CMK (cell line): ENCODE measurements at places on chromosomes 16 and 17.

DNA sequence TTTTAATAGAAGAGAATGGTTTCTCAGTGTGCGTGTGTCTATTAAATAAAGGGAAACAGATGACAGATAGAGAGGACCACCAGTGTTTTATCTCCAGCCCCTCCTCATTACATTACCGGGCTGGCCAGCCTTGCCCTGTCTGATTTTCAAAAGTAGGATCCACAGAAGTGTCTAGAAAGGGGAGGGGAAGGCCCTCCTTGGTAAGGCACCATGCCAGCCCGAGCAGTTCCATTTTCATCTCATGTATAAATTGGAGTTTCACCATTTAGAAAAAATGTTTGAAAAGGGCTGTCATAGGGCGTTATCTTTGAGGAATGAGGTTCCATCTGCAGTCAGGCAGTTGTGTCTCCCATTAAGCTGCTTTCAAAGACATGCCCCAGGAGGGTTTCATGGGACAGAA, 96.7 kb downstream of the SOCS1 start:
- no peak for DNase-seq

- no peak for DNase-seq
Observed at GRCh38 chr16:65954446-65954845, 412.0 kb upstream of the CDH5 start.

GRCh38 chr17:77460514-77461046, 319.8 kb downstream of the SEC14L1 start:
- DNase-seq = no peak

GRCh38 chr17:80260791-80261158, at the start of gene RNF213:
Gene RNF213 (plus strand): TSS chr17:80260852. CDS start chr17:80263682, 2,830 bp downstream.
- DNase-seq = peak; percentile 46

DNA sequence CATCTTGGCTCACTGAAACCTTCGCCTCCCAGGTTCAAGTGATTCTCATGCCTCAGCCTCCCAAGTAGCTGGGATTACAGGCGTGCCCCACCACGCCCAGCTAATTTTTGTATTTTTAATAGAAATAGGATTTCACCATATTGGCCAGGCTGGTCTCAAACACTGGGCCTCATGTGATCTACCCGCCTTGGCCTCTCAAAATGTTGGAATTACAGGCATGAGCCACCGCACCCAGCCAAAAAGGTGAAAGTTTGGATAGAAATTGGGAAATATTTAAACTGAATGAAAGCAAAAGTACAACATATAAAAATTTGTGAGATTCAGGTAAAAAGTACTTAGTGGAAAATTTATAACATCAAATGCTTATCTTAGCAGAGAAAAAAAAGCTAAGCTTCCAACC, 52.9 kb upstream of the KIFC3 start:
- no peak for DNase-seq

GRCh38 chr16:3656491-3657468, 2.3 kb downstream of the DNASE1 start:
- DNase-seq = no peak

- peak; percentile 53 for DNase-seq
Observed at GRCh38 chr17:1762901-1763898, 1.3 kb downstream of the SERPINF1 start.

DNA sequence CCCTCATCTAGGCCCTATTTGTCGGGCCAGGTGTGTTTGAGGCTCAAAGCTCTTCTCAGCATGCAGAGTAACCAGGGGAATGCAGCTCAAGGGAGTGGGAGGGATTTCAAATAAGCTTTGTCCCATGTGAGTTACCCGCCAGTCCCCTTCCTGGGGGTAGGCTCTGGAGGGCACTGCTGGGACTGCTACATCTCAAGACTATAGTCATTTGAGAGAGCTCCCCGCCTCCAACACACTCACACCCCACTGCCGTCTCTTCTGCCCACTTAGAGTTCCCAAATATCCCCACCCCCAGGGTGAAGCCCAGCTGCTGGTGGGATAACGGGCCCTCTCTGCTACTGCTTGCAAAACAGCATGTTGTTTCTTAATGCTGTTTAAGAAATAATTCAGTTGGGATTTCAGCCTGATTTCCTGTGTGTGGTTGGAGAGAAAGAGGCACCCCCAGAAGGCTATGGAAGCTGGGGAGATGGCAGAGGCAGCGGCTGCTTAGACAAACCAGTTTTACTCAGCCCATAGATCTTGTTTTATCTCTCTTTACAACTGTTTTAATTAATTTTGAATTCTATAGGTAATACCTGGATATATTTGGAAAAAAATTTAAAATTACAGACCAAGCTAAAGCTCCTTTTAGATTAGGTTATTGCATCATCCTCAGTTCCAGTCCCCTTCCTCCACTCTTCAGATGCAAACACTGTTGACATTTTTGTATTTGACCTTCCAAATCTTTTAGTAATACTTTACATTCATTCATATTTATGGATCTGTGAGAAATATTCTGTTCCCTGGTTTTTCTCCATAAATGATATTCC, 4.1 kb upstream of the MPO start:
- no peak for DNase-seq

GRCh38 chr17:44273607-44274006, 5.7 kb upstream of the SLC4A1 start:
- no peak for DNase-seq

- DNase-seq = no peak
Observed at GRCh38 chr17:74491626-74492025, 25.2 kb downstream of the CD300A start.

- DNase-seq = no peak
Observed at GRCh38 chr17:35080536-35080935, 17.0 kb upstream of the RFFL start.

DNA sequence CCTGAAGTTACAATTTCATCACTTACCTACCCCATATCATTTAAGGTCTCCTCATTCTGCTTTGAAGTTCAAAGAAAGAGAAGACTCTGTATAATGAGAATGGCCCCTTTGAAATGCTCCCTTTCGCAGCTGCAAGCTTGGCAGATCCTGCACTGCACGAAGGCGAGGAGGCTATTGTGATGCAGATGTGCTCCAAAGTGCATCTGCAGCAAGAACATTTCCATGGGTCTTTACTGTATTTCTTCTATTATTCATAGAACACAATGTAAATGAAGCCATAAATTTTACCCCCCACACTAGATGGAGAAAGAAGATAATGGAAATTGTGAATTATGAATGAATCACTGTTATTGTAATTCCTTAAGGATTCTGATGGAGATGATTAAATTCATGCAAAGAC, 178.7 kb downstream of the CHD9NB start:
- no peak for DNase-seq

GRCh38 chr16:49811644-49812334, 44.1 kb downstream of the ZNF423 start:
- DNase-seq = no peak

DNA sequence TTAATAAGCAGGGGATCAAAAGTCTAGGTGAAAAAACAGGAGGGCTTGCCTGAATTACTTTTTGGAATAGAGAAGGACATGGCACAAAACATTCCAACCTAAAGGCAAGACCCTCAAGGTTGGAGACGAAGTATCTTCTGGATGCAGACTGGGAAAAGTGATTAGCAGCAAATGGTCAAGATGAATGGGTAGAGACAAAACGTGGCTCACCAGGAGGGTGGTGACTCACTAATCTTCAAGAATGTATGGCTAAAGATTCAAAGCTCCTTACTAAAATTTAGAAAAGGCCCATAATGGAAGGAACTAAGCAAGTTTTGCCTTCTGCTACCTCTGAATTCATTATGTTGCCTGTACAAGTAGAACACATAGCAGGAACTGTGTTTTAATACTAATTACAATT, 469.5 kb upstream of the RBFOX1 start:
- no peak for DNase-seq

- no peak for DNase-seq
Observed at GRCh38 chr16:24749310-24749709, 19.9 kb downstream of the TNRC6A start.

GRCh38 chr17:21511363-21512195, 135.4 kb downstream of the KCNJ12 start:
- DNase-seq = peak; percentile 45

GRCh38 chr17:43694081-43694870, 32.6 kb upstream of the MEOX1 start:
- no peak for DNase-seq

- peak; percentile 8 for DNase-seq
Observed at GRCh38 chr16:77584205-77584859, 138.0 kb upstream of the NUDT7 start.

- DNase-seq = no peak
Observed at GRCh38 chr16:52034830-52035229, 512.1 kb downstream of the TOX3 start.

GRCh38 chr17:66177048-66177447, 14.9 kb downstream of the CEP112 start:
- DNase-seq = no peak

DNA sequence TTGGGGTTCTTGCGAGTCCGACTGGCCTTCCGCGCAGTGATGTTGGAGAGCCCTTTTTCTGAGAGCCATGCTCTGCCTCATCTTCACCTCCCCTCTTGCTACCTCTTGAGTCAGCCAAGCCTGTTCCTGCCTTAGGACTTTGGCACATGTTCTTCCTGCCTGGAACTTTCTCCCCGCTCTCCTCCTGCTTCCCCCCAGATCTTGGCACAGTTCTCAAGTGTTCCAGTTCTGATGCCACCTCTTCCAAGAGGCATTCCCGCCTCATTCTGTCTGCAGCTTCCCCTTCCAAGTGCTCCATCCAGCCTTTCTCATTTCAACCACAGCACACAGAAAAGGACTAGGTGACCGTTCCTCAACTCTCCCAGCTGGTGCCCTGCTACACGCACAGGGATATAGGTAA, 7.7 kb downstream of the AKAP1 start:
- DNase-seq = no peak

- no peak for DNase-seq
Observed at GRCh38 chr16:10965440-10966061, 21.2 kb downstream of the CLEC16A start.

GRCh38 chr16:49411121-49411970, 37.7 kb downstream of the C16orf78 start:
- no peak for DNase-seq

DNA sequence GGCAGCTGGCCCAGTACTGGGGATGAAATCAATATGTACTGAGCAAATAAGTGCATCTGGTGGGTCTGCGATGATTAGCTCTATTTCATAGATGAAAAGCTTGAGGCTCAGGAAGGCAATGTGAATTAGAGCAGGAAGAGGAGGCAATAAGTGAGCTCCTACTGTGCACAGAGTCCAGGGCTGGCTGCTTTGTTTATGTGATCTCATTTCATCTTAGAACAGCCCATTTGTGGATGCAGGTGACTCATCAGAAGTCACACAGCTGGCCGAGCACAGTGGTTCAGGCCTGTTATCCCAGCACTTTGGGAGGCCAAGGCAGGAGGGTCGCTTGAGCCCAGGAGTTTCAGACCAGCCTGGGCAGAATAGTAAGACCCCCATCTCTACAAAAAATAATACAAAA, 7.1 kb downstream of the TMEM114 start:
- DNase-seq = no peak

- no peak for DNase-seq
Observed at GRCh38 chr16:47142486-47142820, 1.3 kb downstream of the NETO2 start.

GRCh38 chr16:2209258-2210008, 1.2 kb downstream of the BRICD5 start:
- no peak for DNase-seq

DNA sequence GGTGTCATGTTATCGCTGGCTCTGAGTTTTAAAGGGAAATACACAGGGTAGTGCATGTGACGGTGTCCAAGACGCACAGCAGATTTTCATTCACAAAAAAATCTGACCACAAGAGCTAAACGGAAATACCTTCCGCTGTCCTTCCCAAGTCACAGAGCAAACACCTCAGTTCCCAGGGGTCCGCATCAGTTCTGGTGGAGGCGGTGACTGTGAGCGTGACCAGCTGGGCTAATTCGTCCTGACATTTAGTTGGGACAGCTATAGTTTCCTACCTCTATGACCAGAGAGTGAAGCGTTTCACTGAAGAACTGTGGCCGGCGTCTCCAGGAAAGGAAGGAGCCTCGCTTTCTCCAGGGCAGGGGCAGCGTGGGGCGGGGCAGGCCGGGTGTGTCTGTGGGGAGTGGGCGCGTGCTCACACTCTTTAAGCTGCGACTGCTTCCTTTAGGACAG, 10.5 kb upstream of the FASN start:
- DNase-seq = no peak

DNA sequence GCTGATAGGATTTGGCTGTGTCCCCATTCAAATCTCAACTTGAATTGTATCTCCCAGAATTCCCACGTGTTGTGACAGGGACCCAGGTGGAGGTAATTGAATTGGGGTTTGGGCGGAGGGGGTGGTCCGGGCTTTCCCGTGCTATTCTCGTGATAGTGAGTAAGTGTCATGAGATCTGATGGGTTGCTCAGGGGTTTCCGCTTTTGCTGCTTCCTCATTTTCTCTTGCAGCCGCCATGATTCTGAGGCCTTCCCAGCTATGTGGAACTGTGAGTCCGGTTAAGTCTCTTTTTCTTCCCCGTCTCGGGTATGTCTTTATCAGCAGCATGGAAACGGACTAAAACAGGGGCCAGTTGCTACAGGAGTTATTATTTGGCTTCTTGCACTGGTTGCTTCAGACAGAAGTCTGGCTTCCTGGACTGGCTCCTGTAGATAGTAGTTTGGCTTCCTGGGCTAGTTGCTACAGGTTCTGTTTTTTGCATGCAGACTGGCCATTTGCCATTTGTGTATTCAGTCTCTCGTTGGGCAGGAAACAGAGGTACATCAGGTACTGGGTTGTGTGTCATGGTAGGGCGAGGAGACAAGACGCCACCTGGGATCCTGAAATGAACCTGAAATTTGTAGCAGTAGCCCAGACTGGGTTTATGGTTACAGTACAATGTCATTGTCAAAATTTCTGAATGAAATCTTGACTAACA, 32.6 kb downstream of the CNTNAP4 start:
- DNase-seq = no peak

DNA sequence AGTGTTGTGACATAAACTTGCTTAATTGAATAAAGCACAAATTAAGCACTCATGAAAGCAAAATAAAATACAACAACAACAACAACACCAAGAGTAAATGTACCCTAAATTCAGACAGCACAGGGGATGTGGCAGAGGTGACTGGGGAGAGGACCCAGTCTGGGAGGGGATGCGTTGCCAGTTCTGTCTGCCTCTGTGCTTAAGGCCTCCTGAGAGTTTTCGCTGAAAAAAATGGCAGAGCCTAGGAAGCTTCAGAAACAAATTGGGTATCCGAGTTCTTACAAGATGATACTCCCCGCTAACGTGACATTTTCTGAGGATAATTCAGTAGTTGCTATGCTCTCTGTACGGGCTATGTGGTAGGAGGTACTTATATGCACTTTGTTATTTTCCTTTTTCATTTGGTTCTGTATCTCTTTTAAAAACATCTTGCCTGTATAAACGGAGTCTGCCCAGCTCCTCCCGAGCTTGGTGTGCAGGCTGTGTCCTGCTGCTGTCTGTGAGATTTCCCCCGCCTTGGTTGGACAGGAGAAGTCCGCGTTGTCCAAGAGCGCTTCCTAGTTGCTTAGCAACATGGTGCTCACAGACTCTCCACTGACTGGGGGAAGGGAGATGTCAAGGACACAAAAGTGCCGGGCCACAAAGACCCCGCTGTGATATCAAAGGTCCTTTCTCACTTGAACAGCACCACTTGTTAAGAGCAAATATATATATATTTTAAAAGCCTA, 134.2 kb upstream of the CPHXL start:
- no peak for DNase-seq

GRCh38 chr17:44384823-44385286, 4.6 kb downstream of the ITGA2B start:
- no peak for DNase-seq

- no peak for DNase-seq
Observed at GRCh38 chr17:43974382-43975266, 20.9 kb upstream of the PYY start.
